ENCODE measurements at places on chromosomes 5 and 9.

GRCh38 chr5:170737591-170737990 is 45.9 kb upstream of the GABRP start:
- no peak for DNase-seq

DNA sequence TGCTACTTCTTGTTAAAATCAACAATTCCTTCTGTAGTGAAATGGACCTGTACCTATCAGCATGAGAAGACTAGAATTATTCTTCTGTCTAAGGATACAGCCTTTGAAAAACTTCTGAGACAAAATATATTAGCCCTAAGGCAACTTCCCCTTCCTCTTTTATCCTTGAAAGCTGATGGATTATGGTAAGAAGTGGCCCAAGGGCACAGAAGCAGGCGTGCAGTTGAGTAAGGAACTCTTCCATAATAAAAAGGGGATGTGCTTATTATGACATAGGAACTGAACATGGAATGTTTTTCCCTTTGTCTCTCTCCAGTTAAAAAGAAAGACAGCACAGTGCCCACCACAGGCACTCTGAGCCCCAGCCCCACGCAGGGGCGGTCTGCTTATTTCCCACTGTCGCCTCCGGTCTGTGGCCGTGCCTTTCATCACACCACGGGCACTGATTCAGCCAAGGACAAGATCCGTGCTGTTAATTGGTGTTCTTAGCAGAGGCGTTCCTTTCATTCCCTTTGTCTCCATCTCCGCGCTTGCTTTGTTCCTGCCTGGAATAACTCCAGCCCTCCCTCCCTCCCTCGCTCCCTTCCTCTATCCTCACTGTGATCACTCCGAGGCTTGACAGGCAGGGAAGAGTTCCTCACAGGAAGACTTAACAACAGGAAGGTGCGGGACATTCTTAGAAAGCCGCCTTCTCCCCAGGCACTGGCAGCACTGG is 135.9 kb upstream of the OTULINL start:
- DNase-seq, result no peak

GRCh38 chr9:91727316-91727861 is 222.6 kb downstream of the ROR2 start:
- DNase-seq, result no peak

- no peak for DNase-seq
Observed at GRCh38 chr5:152801886-152802285, 396.8 kb upstream of the NMUR2 start.

- no peak for DNase-seq
Observed at GRCh38 chr5:50647726-50648125, 18.7 kb upstream of the PARP8 start.

GRCh38 chr9:115520646-115521045 is 402.7 kb upstream of the TNC start:
- no peak for DNase-seq

DNA sequence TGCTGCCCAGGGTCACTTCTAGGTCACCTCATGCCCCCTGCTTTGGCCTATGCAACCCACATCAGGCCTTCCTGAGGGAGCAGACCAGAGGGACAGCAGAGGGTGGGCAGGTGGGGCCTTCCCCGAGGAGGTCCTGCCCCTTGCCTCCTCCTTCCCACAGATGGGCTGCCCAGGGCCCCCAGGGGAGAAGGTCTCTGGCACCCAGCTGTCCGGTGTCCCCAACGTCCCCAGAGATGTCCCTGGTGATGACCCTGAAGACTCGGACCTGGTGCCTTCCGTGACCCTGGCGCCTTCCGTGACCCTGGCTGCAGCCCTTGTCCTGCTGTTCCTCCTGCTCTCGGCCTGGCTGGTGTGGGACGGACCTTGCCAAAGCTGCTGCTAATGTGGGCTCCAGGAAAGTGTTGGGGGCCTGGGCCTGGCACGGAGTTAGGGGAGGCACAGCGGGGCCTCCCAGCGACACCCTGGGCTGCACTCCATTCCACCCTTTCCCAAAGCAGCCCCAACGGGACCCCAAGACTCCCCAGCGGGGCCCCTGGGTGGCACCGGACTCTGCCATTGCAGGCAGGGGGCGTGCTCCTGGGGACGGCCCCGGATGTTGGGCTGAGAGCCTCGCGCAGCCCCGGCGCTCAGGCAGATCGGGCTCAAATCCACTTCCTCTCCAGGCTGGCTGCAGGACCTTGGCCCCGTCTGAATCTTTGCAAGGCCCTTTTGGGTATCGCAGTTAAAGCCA is 6.8 kb upstream of the SLC2A6 start:
- DNase-seq, result no peak

GRCh38 chr9:34502891-34503290 is 19.9 kb downstream of the ENHO start:
- no peak for DNase-seq

GRCh38 chr9:113155911-113156588 is 5.2 kb downstream of the SLC31A2 start:
- DNase-seq, result no peak

DNA sequence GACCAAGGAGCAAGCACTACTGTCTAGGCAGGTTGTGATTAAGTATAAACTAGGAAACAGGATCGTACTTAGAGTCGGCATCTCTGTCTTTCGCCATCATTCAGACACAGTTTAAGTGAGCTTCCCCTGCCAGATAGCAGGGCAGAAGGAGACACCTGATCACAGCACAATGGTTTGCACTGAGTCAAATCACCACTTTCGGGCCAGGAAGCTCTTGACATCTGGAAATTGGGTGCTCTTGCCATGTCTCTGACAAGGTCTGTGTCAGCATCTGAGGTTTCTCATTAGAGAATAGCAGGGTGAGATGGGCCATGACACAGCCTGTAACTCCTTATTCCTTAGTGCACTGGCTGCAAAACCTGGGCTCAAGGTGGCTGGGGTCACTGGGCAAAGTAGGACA is 8.3 kb downstream of the ADRB2 start:
- DNase-seq, result no peak

GRCh38 chr5:111953351-111954127 is 196.5 kb upstream of the NREP start:
- peak; percentile 71 for DNase-seq

GRCh38 chr9:93713716-93714115 is 137.3 kb downstream of the PHF2 start:
- DNase-seq, result no peak

DNA sequence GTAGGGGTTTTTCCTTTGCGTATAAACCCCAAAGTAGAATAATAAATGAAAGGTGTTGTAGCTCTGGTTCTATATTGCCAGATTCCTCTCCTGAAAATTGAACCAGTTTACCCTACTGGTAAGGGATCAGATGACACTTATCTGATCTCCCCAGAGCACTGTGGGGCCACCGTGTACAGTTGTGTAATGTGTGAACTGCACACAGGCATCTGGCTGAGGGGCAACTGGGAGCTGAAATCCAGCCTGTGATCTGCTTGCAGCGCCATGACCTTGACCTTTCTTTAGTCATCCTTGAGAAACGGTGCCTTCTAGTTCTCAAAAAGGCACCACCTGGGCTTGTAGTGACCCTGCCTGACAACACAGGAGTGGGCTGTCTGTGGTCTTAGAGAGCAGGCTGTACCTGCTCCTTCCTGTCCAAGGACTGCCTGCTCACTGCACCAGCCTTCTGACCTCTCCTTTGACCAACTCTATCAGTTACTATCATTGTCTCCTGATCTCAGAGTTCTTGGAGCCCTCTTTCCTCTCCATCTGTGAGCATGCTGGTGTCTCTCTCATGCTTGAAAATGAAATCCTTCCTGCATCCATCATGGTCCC is 40.2 kb downstream of the PDE6A start:
- DNase-seq, result no peak

DNA sequence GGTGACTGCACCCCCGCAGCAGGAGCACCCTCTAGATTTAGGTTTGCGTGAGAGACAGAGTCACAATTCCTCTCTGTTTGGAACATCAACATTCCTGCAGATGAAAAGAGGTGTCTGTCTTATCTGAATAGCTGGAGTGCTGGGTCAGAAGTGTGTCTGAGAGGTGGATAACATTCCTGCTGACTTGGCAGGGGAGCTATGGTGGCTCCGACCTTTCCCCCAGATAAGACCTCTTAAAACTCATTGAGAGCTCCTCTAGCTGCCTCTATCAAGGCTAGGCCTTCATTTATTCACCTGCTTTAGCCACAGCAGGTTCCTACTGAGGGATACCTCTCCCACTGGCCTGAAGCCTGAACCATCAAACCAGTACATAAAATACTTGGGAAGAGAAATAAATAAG is 615.5 kb downstream of the LRRC70 start:
- no peak for DNase-seq

GRCh38 chr5:40762705-40763104 is 6.9 kb upstream of the TTC33 start:
- DNase-seq, result no peak

GRCh38 chr5:130727830-130728229 is 437.2 kb downstream of the HINT1 start:
- DNase-seq, result no peak

DNA sequence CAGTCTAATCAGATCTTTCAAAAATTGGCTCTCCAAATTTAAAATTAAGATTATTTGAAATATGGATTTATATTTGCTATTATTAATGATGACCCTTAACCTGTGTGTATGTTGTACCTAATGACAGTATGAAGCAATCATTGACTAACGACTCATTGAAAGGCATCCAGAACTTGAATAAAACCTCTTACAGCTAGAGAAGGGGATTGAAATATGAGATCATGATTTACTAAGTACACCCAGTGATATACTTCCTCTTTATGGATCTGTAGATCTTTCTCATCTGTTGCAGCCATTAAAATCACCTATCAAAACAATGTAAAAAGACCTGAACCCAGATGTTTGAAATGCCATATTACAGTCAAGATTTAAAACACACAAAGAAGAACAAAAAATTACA is 126.5 kb downstream of the RPS23 start:
- DNase-seq, result no peak

DNA sequence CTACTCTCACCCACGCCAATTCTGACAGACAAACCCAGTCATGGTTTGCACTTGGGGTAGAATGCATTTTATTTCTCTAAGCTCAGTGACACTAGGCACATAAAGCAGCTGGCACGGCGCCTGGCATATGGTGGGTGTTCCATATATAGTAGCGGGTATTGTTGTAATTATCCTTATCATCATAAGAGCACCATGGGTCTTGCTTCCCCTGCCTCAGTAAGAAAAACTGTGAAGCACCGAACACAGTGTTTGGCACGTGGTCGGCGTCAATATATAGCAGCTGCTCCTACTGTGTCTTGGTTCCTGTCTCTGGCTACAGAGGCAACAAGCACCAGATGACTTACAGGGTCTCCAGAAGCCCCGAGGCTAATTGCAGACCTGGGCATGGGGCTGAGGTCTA is 194.1 kb upstream of the PANK3 start:
- DNase-seq, result no peak

DNA sequence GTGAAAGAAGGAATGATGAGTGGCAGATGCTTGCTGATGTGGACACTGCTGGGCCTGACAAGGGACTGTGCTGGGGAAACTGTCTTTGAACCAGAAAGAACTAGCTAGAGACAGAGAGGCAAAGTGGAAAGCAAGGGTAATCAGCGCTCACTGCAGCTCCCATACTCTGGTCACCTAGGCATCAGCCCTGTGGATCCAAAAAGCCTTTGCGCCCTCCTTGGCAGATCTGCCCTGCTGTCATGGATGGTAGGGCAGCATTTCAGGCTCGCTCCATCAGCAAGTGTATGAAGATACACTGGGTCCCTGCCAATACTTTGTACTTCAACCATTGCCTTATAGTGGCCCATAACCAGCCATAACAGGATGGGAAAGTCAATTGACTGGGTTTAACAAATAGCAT is 6.6 kb upstream of the ALDH1B1 start:
- no peak for DNase-seq

- DNase-seq, result no peak
Observed at GRCh38 chr5:643351-643801, 31.2 kb downstream of the CEP72 start.

- DNase-seq, result no peak
Observed at GRCh38 chr9:100465274-100465673, 7.7 kb upstream of the TMEFF1 start.

- DNase-seq, result no peak
Observed at GRCh38 chr9:98362624-98363252, 107.3 kb upstream of the TBC1D2 start.

DNA sequence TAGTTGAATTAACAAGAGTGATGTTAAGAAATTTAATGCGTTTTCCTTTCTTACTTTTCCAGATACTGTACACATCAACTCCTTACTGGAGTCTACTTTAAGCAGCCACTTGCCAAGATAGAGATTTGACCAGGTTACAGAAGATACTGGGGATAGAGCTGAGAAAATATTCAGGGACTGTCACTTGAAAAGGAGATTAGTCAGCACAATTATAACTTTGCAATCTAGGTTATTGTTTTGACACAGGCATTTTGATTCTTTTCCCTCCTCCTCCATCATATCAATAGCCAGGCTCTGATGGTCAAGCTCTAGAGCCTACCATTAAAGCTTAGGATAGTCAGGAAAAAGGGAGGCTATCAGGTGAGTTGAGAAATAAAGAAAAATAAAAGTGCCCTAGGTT is 345.9 kb upstream of the ITGA1 start:
- no peak for DNase-seq

DNA sequence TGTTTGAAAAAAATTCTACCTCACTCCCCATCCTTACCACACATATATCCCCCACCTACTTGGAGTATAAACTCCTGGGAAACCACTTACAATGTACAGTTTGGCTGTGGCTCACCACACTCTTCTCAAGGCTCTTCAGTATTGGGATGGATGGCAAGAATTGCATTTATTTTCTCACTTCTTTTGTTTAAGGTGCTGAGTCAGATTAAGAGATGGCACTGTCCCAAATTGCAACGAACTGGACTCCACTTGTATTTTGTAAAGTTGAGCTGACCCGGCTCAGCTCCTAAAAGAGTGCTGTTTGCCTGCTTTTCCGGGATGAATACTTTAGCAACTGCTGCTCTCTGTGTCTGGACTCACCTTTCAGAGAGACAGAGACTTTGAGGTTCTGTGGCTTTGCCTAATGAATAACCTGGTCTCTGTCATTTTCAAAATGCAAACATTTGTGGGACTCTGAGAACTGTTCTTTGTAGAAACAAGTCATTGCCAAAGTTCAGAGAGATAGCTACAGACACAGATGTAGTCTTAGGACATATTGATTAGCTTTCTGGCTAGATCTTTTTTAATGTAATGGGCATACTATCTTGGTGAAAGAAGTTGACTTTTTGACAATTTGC is 42.2 kb downstream of the PPP2R2B start:
- no peak for DNase-seq

DNA sequence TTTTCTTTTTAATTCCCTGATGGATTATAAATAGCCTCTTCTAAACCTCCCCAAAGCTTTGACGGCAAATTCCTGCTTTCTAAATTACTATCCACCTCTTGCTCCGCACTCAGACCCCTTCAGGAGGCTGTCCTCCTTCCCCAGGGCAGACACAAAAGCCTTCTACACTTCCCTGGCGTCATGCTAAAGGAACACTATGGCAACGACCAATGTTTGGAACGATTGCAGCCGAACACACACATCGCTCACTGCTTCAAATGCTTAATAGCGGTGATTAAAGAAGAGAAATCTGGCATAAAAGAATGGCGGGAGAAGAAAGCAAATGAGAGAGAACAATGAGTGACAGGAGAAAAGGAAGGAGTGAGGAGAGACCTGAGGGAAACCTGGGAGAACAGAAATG is 297.3 kb downstream of the MLLT3 start:
- no peak for DNase-seq

GRCh38 chr5:92371171-92371888 is 988.2 kb upstream of the ARRDC3 start:
- no peak for DNase-seq
